ENCODE measurements at places on chromosomes 5 and 9.

- no peak for DNase-seq
Measured at GRCh38 chr9:76425677-76426453, 31.6 kb upstream of the RFK start.

DNA sequence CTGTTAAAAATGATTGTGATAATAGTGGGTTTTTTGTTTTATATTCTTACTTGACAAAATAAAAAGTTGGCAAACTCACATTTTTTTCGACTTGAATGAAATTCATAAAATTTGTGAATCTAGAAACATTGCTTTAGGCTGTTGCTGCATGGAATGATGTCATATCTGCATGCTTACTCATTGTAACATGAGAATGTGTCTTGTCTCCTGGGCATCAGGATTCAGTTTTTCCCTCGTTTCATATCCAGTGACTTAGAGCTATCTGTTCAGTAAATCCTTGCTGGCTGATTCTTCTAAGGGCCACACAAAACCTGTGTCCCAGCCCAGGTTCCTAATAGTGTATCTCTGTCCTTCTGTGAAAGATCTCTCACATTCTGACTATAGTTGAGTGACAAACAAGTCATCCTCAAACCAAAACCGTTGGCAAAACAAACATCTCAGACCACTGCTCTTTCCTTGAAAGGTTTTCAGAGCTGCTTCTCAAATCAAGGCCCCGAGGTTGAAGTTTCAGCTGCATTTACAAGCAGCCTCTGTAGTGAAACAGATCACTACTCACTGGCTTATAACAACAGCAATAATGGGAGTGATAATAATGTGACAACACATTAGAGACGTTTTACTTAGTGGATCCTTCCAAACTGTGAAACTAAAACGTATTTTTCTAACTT is 95.0 kb downstream of the NPR3 start:
- DNase-seq, result no peak

GRCh38 chr5:34891981-34892380 is 23.3 kb downstream of the RAD1 start:
- no peak for DNase-seq

DNA sequence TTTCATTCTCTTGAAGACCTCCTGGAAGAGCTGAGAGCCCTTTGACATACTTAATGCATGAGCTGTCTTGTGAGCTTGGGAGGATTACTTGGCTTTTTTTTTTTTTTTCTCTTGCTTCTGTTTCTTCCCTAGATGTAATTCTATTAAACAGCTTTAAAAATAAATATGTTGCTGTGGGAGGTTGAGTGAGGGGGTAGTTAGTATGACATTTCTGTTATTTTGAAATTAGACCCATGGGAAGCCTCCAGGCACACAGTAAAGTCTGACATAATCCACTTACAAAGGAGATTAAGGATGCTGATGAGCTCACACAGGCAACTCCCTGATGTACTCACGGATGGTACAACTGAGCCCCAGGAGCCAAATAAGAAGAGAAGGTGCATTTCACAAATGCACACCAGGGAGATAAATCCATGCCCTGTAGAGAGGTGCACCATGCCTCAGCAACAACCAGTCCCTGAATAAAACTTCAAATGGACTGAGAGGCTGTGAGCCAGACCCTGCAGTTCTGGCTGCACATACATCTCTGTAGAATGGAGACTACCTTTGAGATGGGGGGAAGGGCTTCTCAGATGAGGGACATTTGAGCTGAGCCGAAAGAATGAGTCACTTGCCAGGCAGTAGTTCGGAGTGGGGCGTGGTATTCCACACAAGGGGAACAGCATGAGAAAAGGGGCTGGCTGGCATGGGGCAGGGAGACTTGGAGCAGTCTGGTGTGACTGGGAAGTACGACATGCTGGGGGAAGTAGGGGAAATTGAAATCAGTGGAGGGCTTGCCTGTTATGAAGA is 68.7 kb downstream of the ACTL7B start:
- no peak for DNase-seq

DNA sequence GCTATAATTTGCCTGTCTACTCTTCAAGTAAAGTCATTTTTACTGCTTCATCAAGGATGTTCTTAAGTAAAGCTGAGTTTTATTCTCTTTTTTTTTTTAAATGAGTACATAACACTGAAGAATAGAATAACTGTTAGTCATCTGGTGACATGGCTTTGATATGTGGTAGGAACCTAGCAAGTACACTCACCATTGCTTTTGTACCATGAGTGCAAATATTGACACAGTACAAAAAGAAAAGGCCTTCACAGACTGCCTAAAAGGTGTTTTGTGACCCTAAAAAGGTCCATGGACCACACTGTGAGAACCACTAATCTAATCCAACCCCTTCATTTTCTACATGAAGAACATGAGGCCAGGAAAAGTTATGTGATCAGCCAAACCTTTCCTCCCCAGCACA is 55.0 kb downstream of the ECPAS start:
- no peak for DNase-seq

- DNase-seq, result no peak
Measured at GRCh38 chr9:99490729-99491128, 268.6 kb downstream of the SEC61B start.
